ENCODE measurements at places on chromosomes 12 and 14. TPM values are rescaled to one million over a fixed set of nuclear protein-coding genes. Genes with fewer than 3 reads are reported as not detected.

DNA sequence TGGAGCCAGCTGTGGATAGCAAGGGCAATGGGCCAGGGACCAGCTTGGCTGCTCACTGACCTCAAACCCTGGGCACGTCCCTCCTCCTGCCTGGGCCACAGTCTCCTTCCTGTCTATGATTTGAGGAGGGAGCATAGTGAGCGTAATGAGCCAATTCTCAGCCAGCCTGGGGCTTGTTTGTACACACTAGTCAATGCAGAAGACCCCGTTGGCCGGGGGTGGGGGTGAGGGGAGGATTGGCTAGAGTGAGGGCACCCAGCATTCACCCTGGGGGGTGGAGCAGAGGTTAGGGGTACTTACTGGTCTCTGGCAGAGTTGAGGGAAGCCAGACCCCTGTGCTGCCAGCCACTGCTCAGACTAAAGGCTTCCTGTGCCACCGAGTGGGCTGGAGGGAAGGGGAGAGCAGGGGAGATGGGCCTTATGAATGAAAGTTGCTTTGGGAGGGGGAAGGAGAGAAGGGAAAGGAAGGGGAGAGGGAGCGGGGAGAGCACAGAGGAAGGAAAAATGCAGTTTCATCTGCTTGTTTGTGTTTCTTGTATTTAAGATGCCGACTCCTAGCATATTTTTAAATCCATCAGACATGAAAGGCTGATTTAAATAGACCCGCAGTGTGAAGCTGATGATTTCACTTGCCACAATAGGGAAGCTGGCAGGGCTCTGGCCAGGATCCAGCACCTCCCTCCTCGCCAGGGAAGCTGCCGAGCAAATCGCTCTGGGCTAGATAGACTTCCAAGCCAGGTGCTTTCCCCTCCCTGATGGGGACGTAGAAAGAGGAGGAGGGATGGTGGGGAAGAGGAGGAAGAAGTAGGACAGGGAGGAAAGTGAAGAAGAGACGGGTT, 114.0 kb downstream of the PRMT8 start:
- peak; percentile 68 for DNase-seq

DNA sequence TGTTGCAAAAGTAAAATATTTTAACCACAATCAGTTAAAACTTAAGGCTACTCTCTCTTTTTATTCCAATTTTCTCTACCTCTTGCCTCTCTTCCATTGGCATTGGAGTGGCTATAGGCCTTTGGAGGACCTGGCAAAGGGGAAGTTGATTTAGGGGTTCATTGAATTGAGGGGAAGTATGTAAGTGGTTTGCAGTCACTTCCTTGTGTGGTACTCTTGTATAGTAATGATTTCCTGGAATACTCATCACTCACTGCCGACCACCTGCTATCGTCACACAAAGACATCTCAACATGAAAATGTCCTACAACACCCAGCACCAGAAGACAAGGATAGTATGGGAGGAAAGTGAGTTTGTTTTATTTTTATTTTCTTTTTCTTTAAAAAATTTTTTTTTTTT, 45.7 kb upstream of the CPM start:
- no peak for DNase-seq

DNA sequence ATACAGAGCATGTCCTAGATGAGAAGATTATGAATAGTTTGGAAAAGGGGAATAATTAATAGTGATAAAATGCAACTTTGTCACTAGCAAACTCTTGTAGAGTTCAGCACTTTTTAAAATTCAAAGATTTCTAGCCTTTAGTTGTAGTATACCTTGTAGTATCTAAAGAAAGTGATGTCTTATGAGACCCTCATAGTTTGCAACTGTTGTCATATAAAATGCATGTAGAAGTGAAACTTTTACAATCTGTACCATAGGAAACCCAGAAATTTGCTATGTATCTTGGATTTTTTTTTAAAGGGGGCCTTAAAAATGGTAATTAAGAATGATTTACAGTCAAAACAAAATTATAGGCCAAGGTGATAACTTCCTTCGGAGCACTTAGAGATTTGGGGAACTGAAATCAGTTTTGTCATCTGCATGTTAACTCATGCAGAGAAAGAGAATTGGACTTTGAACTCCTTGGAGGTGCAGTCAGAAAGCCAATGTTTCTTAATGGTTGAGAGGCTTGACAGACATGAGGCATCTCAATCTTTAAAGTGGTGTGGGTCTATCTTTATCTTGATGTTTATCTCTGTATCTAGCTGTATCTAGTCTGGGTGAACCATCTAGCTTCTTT, 1.3 kb downstream of the LRRK2 start:
- DNase-seq: no peak

DNA sequence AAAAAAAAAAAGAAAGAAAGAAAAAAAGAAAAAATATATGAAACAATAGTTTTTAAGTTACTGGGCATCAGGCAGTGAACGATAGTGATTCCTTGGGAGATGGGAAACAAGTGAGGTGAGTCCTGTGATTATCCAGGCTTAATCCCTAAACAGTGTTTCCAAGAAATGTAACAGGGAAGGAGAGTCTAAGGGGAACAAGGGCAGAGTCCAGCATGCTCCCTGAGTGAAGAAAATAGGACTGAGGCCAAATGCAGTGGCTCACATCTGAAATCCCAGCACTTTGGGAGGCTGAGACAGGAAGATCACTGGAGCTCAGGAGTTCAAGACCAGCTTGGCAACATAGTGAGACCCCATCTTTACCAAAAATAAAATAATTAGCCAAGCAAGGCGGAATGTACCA, 40.7 kb downstream of the R3HDM2 start:
- DNase-seq: no peak

- DNase-seq: peak; percentile 74
These were observed 59.4 kb downstream of the DDX51 start for GRCh38 chr12:132084621-132085290.

DNA sequence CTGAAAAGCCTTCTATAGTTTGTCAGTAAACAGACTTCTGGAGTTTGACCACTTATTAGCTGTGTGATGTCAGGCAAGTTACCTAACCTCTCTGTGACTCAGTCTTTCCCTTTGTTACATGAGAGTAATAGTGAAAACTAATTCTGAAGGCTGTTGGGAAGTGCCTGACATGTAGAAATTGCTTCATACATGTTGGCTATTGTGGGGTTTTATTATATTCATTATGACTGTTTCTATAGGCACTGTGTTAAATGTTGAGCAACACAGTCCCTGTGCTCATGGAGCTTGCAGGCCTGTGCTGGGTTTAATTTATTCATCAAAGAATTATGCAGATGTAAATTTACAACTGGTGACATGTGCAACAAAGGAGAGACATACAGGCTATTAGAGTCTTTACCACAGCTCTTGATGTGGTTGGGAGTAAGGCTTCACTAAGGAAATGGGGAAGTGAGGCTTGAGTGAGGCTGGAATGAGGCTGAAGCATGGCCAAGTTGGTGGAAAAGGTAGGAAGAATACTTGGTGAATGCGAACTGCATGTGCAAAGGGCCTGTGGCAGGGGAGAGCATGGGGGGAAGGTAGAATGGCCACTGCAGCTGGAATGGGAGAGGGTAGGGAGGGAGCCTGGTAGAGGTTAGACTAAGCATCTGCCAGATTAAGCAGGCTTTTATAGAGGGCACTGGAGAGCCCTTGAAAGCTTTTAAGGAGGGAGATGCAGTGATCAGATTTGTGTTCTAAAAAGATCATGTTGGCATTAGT, 236.4 kb upstream of the CRY1 start:
- no peak for DNase-seq

GRCh38 chr14:24096545-24097181, 2.6 kb downstream of the PCK2 start:
- DNase-seq: no peak

DNA sequence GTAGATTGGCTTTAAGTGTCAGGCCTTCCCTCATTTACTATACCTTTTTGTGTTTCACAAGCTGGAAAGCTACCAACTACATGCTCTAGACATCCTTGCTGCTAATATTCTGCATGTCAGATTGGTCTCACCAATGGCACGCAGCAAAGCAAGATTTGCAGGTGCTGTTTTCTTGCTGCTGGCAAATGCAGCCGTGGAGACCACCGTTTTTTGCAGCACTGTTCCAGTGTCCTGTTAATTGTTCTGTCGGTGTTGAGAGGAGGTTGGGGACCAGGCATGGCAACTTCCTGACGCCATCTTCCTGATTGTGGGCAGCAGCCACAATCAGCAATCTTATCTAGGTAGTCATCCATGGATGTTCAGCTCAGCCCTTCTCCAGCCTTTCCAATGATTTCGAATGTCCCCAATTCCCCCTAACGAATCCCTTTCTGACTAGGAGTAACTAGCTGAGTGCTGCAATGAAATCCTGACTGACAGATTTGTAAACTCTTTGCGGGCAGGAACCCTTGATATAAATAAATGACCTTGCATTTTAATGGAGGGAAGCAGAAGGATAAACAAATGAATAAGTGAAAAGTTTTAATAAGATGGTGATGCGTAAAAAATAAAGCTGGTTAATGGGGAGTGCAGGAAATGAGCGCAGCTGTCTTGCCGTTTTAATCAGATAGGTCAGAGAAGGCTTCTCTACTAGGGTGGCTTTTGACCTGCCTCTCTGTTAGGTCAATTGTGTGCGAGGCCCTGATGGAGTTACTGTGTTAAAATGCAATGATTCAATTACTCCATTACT, 574 bp upstream of the CRADD start:
- DNase-seq: no peak

- DNase-seq: peak; percentile 58
These were observed 50.4 kb downstream of the CYP46A1 start for GRCh38 chr14:99734406-99735051.

- DNase-seq: no peak
These were observed 14.5 kb upstream of the TESPA1 start for GRCh38 chr12:54998958-54999510.

DNA sequence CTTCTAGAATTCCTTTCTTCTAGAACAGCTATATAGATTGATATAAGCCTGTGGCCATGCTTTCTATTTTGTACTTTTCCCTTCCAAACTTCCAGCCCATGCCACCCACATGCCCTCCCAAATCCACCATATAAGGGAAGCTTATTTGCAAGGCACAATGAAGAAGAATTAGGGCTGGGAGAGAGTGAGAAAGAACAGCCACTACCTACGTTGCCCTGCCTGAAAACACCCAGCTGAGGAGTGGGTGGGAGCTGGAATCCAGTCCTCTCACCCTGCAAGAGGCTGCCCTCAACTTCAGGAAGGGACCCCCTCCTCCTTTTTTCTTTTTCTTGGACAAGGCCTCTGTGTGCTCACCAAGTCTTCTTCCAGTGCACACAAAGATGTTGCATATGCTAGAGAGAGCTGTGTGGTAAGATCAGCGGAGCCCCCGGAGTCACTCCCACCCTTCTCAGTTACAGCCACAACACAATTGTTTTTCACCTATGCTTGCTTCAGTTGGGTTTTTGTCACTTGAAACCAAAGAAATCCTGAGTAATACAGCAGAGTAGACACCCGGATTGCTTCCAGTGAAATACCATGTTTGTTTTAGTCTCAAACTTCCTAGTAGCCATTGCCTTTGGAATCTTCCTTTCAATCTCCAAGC, 38.8 kb downstream of the CDKL1 start:
- no peak for DNase-seq

- no peak for DNase-seq
These were observed 1.7 kb downstream of the NACA start for GRCh38 chr12:56723352-56723751.

DNA sequence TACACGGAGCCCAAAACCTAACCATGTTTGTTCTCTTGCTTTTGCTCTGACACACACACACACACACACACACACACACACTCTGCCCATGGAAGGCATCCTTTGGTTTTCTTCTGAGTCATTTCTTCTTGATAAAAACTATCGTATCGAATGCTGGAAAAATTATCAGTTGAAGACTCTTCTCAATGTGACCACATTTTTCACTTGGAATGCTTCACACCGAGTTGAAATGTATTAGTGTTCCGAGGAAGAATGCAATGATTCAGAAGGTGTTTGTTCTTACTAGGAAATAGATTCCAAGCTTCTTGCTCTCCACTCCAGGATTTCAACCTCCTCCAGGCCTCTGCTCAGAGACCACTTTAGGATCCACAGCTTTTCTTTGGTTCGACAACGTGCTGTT, 226.3 kb downstream of the MON2 start:
- no peak for DNase-seq

DNA sequence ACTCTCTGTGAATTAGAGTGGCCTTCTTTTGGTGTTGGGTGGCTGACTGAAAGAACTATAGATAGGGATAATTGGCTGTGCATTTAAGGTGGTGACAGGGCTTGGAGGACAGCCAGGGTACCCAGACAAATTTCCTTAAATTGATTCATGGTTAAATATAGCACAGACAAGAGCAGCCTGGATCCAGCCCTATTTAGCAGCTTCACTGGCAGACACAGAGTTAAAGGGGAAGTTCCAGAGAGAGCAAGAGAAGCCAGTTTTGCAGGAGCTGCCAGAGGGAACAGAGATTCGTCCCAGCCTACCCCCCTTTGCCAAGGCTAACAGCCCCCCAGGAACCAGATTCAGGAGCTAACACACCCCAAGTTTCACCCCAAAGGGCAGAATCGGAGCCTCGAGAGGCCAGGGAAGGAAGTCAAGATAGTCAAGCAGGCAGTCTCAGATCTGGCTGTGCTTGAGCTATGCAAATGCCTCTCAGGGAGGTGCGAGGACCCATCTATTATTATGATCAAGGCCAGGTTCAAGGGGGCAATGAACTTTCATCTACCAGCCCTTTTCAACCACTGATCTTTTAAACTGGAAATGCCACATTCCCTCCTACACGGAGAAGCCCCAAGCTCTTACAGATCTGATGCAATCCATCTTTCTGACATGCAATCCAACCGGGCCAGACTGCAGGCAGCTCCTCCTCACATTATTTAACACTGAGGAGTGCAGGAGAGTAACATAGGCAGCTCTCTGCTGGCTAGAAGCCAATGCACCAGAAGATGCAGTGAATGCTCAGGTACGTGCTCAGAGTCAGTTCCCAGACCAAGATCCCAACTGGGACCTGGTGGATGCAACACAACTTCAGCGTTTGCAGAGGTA, 58.2 kb downstream of the DHRS2 start:
- DNase-seq: no peak

GRCh38 chr12:58186914-58187313, 245.5 kb downstream of the ATP23 start:
- no peak for DNase-seq

GRCh38 chr14:21264025-21264801, 5.0 kb downstream of the HNRNPC start:
- DNase-seq: no peak

DNA sequence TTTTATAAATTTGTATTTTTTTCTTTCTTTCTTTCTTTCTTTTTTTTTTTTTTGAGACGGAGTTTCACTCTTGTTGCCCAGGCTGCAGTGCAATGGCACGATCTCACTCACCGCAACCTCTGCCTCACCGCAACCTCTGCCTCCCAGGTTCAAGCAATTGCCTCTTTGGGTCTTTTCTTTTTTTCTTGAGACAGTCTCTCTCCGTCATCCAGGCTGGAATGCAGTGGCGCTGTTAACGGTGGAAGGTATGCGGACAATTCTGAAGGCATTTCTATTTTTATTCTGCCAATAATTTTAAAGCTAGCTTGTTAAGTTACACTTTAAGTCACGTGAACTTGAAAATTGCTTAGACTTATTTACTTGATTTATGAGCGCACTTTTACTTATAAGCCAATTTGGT, 8.8 kb upstream of the PHC1 start:
- DNase-seq: no peak

The ANGEL1 gene
- 8.5 TPM for total RNA-seq

The SVOP gene
- 0.45 TPM for total RNA-seq

The OTUB2 gene
- total RNA-seq: 0.12 TPM

The ANKRD33 gene
- not detected for total RNA-seq

The EGLN3 gene
- total RNA-seq: 58.7 TPM

The VAMP1 gene
- total RNA-seq: 6.2 TPM

The FOXG1 gene
- total RNA-seq: not detected

All from psoas muscle (tissue), 8 donors.